ENCODE measurements at places on chromosomes 6 and 20.
A peak's percentile ranks its signal among the peaks of the same experiment; 100 is the strongest.

GRCh38 chr6:147022041-147022440 is 182.2 kb upstream of the STXBP5 start:
- DNase-seq, result no peak

- DNase-seq, result no peak
Observed at GRCh38 chr6:170268216-170269129, 22.4 kb downstream of the DLL1 start.

- no peak for DNase-seq
Observed at GRCh38 chr6:20826378-20826777, 292.1 kb downstream of the CDKAL1 start.

DNA sequence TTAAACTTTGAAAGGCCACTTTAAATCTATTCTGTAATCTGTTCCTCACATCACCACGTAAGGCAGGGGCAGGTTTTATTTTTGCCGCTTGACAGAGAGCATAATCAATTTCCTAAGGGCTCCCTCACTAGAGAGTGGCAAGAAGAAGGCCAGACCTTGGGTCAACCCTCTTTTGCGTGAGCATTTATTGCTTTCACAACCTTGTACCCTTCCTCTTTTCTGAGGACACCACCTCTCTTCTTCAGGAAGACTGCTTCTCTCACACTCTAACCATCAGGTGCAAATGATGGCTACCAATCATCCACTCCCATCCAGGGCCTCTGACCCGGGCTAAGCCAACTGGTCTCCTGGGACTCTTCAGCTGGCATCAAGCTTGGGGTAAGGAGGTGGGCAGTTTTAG is 25.2 kb upstream of the QKI start:
- no peak for DNase-seq

- no peak for DNase-seq
Observed at GRCh38 chr6:168609914-168610490, 169.0 kb downstream of the SMOC2 start.

DNA sequence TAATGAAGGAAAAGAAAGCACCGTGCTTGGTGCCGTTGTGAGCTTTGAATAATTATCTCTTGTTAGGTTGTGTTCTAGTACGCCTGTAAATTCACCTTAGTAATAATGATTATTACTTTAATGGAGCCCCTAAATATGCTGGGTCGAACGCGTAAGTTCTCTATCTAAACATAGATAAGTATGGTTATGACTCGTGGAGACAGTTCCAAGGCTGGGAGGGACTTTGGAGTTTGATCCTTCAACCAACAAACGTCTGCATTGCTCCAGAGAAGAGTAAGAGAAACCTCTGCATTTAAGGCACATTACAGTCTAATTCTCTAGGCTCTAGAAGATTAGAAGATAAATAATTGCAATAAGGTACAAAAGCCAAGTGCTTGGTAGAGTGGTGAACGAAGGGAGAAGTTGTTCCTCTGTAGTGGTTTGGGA is 514 bp downstream of the ACOT13 start:
- peak; percentile 25 for DNase-seq

DNA sequence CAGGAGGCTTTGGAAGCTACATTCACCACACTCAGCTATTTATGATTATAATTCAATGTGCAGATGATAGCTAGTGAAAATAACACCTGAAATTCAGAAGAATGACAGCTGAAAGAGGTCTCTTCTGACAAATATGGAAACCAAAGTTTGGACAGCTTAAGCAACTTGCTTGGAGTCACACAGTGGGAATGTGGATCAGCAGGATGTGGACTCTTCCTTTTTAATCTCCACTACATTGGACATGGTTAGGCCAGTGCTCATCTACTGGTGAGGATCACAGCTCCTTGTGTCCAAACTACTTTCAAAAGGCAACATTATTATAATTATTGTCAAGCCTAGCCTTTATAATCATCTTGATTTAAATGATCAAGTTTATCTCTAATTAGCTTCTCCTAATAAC is 10.4 kb downstream of the TRAPPC3L start:
- no peak for DNase-seq

- DNase-seq, result no peak
Observed at GRCh38 chr20:24163506-24163905, 174.9 kb upstream of the GGTLC1 start.

- no peak for DNase-seq
Observed at GRCh38 chr6:101705866-101706265, 312.4 kb downstream of the GRIK2 start.

GRCh38 chr6:45714006-45714730 is 301.5 kb downstream of the CLIC5 start:
- no peak for DNase-seq

- no peak for DNase-seq
Observed at GRCh38 chr6:22801831-22802230, 232.5 kb downstream of the HDGFL1 start.

DNA sequence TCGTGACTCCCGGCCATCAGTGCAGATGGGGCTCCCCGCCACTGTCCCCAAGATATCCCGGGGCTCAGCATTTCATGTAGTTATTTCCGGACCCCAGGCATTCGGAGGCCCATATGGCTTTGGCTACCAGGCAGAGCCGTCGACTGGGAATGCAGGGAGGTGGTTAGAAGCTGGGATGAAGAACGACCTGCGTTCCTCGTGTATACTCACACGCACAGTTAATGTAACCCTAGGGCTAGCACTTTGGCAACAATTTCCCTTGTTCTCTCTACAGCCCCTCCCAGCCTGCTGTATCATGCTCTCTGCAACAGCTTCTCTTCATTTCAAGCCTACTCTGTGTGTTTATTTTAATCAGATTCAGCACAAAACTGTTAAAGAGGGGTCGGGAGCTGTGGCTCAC is 240.4 kb downstream of the MYLK4 start:
- DNase-seq, result no peak

- DNase-seq, result no peak
Observed at GRCh38 chr6:5412017-5412416, 150.7 kb downstream of the FARS2 start.

DNA sequence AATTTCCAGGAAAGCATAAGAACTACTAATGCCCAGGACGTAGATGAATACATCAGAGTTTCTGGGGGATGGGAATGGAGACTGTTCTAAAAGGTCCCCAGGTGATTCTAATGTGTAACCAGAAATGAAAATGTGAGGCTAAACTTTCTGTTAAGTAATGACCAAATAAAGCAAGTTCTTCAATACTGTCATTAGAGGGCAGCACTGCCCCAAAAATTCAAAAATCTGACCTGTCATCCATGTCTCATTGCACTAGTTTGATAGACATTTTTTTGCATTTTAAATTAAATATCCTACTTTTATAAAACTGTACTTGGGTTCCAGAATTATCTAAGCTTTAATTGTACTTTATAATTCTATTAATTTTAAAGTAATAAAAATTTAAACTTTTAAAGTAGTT is 94.9 kb downstream of the RFX6 start:
- DNase-seq, result peak; percentile 47

- no peak for DNase-seq
Observed at GRCh38 chr6:157187182-157188083, 135.9 kb downstream of the TMEM242 start.

GRCh38 chr6:47934023-47934422 is 152.2 kb downstream of the OPN5 start:
- DNase-seq, result no peak

GRCh38 chr6:31010393-31011060 is at the start of gene MUC22:
Gene MUC22, plus strand, starts transcription at chr6:31010474. Its CDS starts 233 bp downstream, at chr6:31010707.
- DNase-seq, result peak; percentile 87

DNA sequence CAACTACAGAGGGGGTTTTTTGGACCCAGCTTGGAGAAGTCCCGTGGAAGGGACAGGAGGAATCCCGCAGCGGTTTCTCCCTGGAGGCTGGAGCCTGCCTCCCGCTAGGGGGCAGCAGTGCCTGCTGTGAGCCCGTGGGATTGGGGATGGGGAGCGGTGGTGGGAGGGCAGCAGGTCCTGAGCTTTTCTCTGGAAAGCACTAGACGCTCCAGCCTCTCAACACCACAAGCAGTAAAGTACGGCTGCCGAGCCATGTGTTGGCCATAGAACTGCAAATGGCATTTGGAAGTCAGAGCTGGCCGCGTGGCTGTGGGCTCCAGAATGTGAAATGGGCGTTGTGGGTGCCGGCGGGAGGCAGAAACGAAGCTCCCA is 47.8 kb downstream of the GMPR start:
- peak; percentile 30 for DNase-seq

DNA sequence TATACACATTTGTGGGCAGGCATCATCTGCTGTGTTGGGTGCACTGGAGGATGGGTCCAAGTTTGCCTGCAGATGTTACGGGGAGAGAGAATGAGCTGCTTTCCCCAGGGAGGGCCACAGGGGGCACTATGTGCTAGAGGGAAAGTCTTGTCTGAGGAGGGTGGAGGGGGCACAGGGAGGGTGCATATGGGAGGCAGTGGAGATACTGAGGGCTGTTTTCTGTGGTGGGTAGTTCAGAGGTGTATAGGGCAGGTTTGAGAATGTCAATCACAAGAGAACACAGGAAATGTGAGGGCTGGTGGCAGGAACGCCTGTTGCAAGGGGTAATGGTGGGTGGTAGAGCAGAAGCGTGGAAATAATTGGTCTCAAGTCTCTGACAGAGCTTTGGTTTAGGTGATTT is 7.7 kb upstream of the PTPRA start:
- peak; percentile 34 for DNase-seq

DNA sequence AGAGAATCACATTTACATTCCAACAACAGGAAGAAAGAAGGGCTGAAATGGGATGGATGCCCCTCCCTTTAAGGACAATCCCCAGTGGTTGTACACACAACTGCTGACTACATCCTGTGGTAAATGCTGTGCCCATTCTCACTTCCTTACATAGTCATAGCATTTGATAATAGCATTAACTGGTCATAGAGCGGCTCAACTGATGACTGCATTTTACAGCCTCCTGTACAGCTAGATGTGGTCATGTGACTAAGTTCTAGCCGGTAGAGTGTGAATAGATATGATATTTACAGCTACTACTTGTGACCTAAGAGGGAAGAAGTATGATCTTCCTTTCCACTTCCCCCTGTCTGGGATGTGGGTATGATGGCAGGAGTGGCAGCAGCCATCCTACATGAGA is 24.7 kb downstream of the KCNK17 start:
- DNase-seq, result peak; percentile 90

DNA sequence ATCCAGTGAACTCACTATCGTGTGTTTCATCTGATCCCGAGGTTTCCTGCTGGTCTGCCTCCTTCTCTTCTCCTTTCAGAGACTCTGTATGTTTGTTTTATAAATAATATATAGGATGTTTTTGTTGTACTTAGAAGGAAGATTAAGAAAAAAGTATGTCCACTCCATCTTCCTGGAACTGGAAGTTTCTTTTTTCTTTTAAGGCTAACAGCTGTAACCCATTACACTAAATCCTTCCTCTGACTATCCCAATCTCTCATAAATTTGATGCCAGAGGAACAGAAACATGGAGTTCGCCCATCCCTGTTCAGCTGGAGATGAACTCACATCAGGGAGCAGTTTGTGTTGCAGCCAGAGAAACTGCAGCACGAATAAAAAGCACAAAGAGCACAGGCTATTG is 20.7 kb downstream of the RIPK1 start:
- DNase-seq, result no peak

DNA sequence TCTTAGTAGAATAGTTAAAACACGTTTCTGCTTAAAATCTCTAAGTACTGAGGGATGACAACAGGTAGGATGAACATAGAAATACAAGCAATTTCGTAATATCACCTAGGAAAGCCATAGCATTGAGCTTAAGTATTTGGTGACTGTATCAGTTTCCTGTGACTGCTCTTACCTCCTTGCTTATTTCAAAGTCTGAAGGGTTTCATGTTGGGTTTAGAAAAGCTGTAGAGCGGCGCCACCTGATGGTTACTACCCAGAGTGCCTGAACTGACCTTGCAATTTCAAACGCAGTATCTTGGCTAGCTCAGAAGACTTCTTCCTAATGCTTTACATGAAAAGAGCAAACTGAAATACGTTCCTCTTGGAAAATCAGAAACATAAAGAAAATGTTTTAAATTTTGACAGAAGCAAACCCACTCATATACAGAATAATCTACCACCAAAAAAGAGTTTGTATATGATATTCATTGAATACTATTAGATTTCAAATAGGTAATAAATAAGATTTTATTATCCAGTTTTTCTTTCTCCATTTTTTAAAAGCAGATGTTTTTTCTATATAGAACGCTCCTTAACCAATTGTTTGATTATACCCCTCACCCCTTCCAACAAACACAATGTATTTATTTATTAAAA is 82.3 kb upstream of the RIPOR2 start:
- peak; percentile 87 for DNase-seq

GRCh38 chr6:14194976-14195375 is 77.4 kb downstream of the CD83 start:
- DNase-seq, result no peak

DNA sequence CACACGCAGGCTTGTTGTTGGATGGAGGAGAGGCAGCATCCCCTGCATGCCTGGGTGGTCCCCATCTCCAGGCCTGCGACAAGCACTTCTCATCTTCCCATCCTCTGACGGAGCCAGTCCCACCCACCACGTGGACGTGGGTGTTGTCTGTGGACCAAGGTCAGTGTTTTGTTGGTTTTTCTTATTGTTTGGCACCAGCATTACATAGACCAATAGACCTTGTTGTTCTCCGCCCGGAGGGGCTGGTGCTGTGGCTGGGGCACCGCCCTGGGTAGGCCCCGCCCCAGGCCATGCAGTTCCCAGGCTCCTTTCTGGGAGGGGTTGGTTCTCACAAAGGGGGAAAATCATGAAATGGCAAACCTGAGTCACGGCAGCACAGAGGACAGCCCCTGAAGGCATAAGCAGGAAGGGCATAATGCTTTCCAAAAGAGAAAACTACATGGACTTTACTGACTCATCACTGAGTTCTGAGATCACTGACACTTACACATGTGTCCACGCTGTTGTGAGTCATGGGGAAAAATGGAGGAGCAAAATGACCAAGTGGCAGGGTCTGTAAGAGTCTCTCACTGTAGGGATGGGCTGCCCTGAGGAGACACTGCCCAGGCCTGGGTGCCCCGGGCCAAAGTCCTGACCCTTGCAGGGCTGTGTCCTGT is 90.8 kb downstream of the THBS2 start:
- peak; percentile 85 for DNase-seq

DNA sequence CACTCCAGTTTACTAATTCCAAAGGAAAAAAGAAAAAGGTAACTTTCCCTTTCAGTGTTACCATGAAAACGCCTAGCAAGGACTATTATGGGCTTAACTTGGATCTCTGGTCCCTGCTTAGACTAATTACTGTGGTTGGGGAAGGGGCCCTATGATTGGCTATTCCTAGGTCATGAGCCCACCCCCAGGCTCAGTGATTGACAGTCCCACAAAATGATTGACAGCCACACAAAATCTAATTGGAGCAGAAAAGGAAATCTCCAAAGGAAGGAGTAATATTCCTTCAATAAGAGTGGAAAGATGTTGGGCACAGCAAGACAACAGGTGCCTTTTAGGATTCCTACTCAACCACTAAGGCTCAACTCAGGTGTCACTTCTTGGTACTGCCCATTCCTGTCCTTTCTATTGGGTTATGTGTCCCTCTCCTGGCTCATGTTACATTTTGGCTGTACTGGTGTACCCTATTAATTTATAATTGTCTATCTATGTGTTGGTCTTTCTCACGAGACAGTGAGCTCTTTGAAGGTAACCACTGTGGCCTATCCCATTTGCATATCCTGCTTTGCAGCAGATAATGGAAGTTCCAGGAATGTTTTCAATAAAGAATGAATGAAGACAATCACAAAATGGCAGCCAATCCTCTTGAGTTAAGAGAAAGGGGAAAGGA is 5.5 kb upstream of the UTRN start:
- DNase-seq, result no peak

GRCh38 chr20:60242836-60243505 is 284.7 kb downstream of the CDH26 start:
- DNase-seq, result no peak

- no peak for DNase-seq
Observed at GRCh38 chr6:79671600-79672266, 40.6 kb downstream of the SH3BGRL2 start.

GRCh38 chr6:31005249-31006020 is 4.8 kb upstream of the MUC22 start:
- DNase-seq, result peak; percentile 37
